Stimulated activated CD4-positive, alpha-beta T cell treated with anti-CD3 and anti-CD28 coated beads, Interleukin-4, amount 100 ng/mL, for 4 hours (primary cell): ENCODE measurements at places on chromosomes 1 and 21.

DNA sequence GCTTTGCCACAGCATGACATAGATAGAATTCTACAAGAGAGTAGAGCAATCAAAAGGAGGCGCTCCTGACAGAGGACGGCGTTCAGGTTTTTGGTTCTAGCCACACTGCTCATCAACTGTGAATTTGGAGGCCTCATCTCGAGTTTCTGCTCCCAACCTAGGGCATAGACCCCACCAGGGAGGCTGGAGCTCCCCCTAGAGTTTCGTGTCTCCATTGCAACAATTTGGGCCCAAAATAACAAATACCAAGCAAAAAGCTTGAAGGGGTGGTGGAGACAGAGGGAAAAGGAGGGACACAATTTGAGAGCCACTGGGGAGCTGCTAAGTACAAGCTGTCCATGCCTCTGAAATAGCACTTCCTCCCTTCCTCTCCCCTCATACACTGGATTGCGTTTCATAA, 297.0 kb downstream of the GPATCH2 start:
- no peak for DNase-seq

- DNase-seq: no peak
Observed at GRCh38 chr1:84975035-84975434, 21.9 kb downstream of the MCOLN2 start.

GRCh38 chr1:40014812-40015594, 25.5 kb upstream of the CAP1 start:
- no peak for DNase-seq

DNA sequence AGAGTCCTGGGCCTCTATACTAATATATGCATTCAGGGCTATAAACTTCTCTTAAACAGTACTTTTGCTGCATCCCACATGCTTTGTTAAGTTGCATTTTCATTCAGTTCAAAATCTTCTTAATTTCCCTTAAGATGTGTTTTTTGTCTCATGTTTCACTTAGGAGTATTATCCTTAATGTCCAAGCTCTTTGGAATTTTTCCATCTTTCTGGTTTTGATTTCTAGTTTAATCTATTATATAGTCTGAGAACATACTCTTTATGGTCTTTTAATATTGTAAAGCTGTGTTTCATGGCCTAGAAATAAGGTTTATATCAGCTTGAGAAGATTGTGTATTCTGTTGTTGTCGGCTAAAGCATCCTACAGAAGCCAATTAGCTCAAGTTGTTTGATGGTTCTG, 1041.8 kb downstream of the PLA2G4A start:
- DNase-seq: no peak

DNA sequence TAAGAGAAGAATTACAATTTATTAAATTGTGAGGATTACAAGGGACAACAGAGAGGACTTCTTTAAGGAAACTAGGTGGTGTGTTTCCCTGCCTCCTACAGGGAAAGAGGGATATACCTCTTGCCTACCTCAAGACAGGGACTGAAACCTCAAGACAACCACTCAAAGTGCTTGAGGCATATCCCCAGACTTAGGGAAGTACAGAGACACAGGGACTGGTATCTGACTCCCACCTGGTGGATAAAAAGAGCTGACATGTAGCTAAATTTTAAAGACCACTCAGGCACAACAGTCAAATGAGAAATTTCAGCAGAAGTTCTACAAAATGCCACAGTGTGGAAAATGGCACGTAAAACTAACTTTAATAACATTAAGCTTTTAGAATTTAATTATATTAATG, 21.3 kb downstream of the DENND2C start:
- no peak for DNase-seq

DNA sequence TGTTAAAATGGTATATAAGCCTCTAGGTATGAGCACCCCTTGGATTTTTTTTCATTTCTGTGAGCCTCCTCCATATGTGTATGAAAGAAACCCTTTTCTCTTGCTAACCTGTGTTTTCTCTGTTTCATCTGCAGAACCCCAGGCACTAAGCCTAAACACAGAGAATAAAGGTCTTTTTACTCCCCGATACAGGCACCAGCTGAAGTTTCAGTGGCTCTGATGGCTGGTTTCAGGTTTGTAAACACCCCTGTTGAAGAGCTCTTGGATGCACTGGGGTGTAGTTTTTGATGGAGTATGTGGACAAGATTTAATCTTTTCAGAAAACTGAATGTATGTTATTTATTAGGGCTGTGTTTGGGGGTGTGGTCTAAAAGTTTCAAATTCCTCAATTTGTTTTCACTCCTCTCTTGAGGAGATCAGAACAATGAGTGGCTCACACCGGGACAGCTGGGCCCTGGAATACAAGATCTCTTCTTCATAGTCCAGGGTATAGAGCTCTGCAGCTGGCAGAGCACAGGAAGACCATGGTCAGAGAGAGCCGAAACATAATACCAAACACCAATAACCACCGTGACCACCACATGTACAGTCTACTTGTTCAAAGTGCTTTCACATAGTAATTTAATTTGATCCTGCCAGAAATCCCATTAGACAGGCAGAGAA, 50.2 kb upstream of the VTCN1 start:
- DNase-seq: no peak

DNA sequence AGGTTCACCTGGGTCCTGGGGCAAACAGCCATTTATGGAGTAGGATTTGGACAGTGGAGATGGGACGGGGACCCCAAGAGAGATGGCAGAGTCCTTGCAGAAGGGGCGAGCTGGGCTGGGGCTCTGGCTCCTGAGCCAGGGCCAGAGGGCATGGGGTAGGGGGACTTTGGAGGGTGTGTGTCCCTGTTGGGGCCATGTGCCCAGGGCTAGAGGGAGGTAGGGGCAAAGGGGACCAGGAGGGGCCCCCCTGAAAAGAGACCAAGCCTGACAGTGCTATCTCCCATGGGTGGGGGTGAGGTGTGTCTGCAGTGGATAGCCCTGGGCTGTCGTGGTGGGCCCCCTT, 92.3 kb downstream of the TRIM11 start:
- DNase-seq: no peak

DNA sequence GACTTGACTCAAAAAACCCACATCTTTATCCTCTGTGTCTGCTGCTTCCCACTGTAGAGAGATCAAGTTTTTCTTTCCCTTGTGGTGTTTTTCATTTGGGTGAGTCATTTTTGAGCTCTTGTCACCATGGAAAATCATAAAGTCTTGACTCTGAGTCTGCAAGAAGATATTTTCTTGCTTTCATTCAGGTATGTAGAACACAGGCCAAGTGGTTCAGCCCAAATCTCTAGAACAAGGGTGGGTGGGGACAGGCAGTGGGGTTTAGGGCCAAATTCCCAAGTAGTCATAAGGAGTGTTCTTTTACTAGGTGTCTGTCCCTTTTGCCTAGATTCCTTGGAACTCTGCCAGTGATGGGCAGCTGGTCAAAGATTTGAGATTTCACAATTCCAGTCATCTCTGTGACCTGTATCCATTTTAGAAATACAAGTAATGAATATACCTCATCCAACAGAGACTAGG, 21.5 kb upstream of the ARHGAP29 start:
- DNase-seq: no peak

DNA sequence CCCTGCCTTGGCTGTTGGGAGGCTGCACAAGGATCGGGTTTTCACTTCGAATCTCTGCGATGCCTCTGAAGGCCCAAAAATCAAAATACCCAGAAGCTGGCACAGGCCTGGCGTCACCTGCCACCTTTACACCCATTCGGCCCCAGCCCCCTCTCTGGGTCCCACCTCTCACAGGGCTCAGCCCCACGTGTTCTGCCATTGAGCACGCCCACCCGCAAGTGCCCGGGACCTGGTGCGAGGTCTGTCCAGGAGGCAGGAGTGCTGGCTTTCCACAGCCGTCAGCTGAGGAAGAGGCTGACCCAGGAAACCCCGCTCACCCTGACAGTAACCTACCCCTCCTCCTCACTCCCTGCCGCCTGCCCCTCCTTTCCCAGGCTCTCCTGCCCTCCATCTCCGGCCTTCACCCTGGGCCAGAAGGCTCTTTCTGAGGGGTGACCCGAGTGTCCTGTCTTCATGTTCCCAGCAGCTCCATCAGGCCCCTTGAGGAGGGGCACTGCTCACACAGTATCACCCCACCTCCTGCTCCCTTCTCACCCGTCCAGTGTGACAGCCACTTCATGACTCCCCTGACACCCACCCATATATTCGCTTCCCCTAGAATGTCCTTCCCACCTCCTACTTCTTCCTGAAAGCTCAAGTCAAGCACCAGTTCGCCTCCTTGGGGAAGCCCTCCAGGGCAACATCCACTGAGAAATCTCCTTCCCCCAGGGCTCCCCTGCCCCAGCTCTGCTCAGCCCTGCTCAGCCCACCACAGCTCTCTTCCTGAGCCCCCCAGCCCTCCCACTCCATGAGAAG, 13.5 kb downstream of the RCC2 start:
- no peak for DNase-seq

DNA sequence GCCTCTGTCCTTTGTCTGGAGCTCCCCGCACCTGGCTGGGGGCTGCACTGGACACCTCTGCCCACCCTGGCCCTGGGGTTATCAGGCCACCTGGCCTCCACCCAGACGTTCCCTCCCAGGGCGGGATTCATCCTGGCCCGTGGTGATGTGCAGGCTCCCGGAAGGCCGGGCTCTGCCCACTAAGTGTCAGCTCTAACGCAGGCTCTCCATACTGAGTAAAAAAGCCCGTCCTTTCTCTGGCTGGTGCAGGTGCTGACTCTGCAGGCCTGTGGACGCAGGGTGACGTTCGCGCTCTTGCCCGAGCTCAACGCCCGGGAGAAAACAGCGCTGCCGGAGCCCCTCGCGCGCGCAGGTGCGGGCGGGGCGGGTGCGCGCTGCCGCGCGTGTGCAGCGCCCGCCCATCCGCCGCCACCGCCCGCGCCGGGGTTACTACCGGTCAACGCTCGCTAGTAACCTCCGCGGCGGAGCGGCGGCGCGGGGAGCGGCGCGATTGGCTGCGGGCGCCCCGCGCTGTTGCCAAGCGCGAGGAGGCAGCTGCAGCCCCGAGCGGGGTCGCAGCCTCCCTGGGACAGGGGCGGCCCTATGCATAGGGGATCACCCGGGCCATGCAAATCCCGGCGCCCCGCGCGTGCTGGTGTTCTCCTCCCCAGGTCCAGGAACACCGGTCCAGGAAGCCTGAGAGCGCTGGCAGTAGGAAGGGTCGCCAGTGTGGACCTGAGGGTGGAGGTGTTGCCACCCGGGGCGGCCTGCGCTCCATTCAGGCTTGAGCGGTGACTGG, 15.7 kb downstream of the ABCG1 start:
- peak; percentile 56 for DNase-seq

- no peak for DNase-seq
Observed at GRCh38 chr21:17460094-17460493, 52.7 kb upstream of the CXADR start.

GRCh38 chr1:205073511-205073910, 10.7 kb downstream of the TMEM81 start:
- DNase-seq: no peak

DNA sequence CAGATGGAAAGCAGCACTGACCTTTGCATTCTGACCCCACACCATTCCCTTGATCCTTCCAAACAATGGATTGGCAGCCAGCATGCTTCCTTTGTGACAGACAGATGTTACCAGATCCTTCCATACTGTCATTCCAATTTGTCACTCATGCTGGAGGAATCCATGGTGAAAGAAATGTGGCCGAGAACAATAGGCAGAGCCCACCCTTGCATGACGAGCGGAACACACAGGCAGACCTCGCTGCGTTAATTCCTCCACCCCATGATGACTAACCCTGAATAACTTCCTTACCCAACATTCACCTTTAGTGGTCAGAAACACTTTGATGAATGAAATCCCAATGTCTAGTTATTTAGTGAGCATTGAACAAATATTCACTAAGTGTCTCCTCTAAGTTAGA, 45.1 kb downstream of the PDPN start:
- DNase-seq: no peak

DNA sequence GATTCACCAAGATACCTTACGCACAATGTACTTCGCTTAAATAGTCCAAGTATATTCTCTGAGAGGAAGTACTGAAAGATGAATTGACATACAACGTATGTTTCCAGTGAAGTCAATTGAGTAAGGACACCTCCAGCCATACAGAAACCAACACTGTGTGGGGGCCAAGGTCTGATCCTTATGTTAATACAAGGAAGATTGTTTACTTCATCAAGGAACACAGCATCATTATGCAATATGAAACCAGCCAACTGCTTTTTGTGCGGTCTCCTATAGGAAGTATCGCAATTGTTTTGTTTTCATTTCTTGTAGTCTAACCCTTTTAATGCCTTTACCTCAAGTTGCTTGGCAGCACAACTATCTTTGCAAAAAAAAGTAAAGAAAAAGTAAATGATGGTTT, 28.2 kb upstream of the TEKT2 start:
- no peak for DNase-seq

- no peak for DNase-seq
Observed at GRCh38 chr1:90262286-90262685, 267.4 kb downstream of the ZNF326 start.

DNA sequence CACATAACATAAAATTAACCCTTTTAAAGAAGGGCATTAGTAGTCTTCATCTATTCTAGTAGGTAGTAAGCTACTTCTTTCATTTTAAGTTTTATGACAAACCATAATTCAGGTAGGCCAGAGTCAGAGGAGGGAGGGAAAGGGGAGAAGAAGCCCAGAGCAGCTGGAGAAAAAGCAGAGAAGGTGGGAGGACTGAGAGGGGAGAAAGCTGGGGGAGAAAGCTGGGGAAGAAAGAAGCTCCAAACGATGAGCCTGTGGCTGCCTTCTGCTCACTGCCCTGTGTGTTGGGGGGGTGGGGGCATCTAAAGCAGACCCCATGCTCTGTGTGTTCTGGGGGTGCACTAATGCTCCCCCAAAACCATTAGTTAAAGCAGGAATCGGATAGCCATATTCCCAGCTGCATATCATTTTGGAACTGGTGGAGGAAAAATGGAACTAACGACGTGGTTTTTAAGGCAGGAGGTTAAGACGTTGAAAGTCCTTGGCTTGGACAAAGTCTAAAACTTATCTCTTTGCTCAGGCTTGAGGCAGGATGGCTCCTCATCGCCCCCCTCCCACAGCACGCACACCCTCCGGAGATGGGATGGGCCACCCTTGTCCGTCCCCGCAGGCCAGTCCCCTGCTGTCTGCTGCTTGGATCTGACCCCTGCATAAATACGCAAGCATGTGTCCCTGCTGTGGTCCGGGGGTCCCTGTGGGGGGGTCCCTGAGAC, 184.2 kb downstream of the DYRK1A start:
- DNase-seq: no peak

GRCh38 chr1:78553859-78554258, 63.1 kb downstream of the PTGFR start:
- no peak for DNase-seq

GRCh38 chr1:219566951-219567947, 45.7 kb downstream of the ZC3H11B start:
- no peak for DNase-seq

GRCh38 chr1:156430866-156431265, 61.9 kb downstream of the RHBG start:
- no peak for DNase-seq

- no peak for DNase-seq
Observed at GRCh38 chr1:33358795-33359503, 38.1 kb upstream of the A3GALT2 start.

GRCh38 chr1:228343191-228343661, 63.4 kb downstream of the TRIM11 start:
- DNase-seq: no peak

DNA sequence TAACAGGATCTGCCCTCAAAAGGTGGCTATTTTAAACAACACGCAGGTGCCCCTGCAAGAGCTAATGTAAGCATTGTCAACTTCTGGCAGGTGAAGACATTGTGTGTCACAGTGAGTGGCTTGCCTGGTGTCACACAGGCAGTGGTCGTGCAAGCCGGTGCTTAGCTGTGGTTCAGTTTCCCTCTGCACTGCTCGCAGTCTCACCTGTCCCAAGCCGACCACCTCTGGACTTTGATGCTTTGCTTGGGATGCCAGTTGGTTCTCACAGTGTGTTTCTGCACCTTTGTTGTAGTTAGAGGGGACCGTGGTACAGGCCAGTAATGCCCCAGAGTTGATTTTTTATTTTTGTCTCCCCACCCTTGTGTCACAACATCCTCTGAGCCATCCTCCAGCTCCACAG, 85.2 kb downstream of the UCK2 start:
- no peak for DNase-seq
